ENCODE measurements at places on chromosomes 16 and 17. TPM values are rescaled to one million over a fixed set of nuclear protein-coding genes. Genes with fewer than 3 reads are reported as not detected.

ASPHD1 gene
- 22.7 TPM for total RNA-seq

TK2 gene
- 18.7 TPM for total RNA-seq

EPX gene
- not detected for total RNA-seq

GPS2 gene
- total RNA-seq, result 81.4 TPM
